NCI-H2029 treated with DMSO at 0.1 percent for 48 hours (cell line): ENCODE measurements at places on chromosomes 12 and 14.

DNA sequence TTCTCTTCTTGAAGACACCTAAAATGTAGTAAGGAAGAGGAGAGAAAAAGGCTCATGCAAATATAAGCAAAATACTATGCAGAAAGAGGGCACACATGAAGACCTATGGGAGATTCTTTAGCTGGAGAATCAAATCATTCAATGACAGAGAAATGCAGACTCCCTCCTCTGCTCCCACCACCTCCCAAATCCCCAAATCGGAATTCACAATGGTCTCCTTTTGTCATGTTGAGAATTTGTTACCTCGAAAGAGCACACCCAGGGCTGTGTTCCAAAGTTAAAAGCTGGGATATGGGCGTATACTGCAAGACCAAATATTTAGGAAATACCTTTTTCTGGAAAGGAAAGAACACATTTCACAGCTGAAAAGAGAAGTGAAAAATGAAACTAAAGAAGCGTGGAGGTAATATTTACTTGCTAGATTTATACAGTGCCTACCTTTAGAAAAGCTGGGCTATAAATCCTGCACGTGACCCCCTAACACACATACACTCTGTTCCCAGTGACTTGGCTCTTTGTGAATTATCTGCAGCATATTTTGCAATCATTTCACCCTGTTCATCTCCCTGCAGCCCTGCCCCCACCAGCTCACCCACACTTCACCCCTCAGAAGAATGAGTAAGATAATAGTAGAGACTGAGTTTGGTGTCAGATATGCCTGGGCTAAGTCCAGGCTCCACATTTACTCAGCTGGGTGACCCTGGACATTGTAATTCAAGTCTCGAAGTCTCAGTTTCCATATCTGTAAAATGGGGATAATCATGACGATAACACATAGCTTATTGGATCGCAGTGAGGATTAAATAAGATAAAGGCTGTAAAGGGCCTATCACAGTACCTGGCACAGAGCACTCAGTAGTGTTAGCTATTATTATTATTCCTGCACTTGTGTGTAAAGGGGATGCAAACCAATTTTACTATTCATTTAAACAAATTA, 2.9 kb upstream of the CACNA1C start:
- no peak for DNase-seq

DNA sequence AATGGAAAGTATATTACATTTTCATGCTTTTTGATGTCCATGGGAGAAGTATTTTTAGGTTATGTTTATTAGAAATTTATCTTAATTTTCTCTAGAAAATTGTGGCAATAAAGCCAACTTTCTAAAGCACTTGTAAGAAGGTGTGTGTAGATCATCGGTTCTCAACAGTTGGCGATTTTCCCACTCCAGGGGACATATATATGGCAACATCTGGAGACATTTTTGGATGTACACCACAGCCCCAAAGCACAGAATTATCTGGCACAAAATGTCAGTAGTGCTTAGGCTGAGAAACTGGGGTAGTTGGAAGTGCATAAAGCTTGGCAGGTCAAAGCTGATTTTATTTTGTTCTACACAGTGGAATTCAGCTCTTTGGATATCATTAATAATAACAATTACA, 86.9 kb downstream of the FLRT2 start:
- DNase-seq: no peak

GRCh38 chr12:13425766-13426165, 229.2 kb downstream of the EMP1 start:
- DNase-seq: no peak

- no peak for DNase-seq
Observed at GRCh38 chr12:13405961-13406703, 209.6 kb downstream of the EMP1 start.
